ENCODE measurements at places on chromosomes 7 and 10.

DNA sequence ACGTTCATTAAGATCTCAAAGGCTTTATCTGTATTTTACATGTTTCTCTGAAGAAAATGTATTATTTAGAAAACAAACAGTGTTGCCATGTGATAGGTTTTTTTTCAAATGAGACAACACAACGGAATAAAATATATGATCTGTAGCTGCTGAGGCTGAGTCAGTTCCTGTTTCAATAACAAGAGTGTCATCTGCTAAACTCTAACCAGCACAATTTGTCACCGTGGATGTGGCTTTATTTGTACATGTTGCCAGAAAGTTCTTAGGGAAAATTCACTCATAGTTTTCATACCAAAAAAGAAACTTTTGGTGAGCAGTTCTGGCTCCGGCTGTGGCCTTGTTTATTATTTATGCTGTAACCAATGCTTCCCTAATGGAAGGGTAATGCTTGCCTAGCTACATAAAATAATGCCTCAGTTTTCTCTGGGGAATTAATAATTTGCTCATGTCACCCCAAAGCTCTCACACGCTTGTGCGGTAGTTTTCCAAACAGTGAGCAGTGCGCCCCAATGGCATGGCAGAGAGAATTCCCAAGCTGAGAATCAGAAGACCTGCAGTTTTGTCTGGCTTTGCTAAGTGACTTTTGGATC, 20.3 kb upstream of the KLF6 start:
- DNase-seq = no peak

DNA sequence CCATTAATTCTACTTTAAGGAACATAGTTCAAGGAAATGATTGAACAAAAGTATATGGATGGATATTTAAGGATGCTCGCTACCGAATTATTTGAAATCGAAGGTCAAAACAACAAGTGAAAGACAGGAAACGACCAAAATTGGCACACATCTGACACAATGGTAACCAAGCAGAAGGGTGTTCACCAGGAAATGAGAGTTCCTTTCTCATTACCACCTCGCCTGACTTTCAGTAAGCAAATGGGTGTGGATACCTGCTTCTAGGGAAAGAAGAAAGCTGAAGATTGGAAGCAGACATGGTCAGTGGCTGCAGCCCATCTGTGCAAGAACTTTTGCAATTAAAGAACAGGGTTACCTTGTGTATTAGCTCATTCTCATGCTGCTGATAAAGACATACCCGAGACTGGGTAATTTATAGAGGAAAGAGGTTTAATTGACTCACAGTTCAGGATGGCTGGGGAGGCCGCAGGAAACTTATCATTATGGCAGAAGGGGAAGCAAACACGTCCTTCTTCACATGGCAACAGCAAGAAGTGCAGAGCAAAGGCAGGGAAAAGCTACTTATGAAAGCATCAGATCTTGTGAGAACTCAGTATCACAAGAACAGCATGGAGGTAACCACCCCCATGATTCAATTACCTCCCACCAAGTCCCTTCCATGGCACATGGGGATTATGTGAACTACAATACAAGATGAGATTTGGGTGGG, 6.2 kb upstream of the TMEM273 start:
- no peak for DNase-seq

- DNase-seq = no peak
These were observed 23.2 kb downstream of the PLXNA4 start for GRCh38 chr7:132553031-132553430.

GRCh38 chr7:137741443-137741842, 105.3 kb downstream of the DGKI start:
- DNase-seq = no peak

- DNase-seq = no peak
These were observed 849.7 kb downstream of the KCNMA1 start for GRCh38 chr10:76787746-76788451.

DNA sequence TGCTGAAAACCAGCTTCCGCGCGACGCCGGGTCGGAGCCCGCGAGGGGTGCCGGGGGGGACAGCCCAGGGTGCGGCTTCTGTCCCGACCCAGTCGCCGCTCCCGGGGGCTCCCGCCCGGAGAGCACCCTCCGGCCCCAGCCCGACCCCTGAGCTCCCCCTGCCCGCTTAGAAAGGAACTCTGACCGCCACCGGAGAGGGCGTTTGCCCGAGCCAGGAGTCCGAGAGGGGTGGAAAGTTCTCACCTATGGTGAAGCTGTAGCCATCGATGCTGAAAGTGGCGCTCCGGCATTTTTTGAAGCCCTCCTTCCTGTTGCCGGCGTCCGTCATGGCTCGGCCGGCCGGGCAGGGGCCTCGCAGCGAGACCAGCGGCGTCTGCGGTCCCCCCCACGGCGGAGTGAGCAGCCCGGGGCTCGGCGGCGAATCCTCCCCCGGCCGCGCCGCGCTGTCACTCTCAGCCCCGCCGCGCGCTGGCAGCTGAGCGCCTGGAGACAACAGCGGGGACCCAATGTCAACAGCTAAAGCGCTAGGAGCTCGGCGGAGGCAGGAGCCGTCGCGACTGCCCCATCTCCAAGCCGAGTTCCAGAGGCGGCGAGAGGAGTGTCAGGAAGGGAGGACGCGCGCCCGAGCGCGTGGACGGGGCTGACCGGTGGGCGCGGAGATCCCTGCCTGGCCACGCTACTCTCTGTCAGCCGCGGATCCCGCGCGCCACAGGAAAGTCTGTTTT, 191.6 kb downstream of the LSM5 start:
- DNase-seq = no peak

DNA sequence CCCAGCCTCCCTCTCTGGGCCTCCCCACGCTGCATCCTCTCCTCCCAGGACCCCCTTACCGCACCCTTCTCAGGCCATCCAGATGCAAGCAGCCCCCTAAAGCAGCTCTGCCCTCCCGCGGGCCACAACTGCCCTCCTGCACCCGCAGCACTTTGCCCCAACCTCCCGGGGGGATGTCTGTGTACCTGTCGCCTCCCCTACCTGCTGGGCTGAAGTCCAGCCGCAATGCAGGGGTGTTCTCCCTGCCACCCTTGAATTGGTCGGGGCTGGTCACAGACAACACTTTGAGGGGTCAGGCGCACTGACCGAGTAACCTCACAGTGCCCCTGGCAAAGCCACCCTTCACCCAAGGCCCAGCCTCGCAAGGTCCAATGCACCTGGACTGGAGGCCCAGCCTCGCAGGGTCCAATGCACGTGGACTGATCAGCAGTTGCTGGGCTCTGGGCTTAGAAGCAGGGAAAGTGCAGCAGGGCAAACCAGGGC, 8.3 kb upstream of the CALML5 start:
- no peak for DNase-seq

- DNase-seq = no peak
These were observed 53.6 kb upstream of the DNAAF5 start for GRCh38 chr7:672891-673290.

DNA sequence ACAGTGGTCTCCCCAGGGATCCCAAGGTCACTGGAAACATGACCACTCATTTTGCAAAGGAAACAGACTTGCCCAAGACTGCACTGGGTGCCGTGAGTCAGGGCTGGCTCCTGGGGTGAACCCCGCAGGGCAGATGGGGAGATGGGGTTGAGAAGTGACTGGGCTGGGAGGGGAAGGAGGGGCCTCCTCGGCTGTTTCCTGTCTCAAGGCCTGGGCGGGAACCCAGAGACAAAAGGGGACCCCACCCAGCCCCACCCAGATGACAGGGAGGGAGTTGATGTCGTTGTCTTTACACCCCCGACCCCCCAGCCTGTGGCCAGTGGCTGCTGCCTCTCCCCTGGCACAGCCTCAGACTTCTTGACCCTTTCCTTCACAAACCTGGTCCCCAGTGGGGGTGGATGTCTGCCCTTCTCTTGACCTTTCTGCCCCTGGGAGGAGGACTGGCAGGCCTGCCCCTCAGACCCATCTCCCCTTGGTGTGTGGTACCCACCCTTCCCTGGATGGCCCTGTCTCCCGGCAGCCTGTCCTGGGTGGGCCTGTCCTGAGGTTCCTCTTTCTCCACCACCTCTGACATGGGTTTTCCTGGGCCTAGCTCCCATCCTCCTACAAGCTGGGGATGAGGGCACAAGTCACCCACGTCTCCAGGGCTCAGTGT, 1.4 kb downstream of the MYO1G start:
- peak; percentile 73 for DNase-seq
